Activated naive CD4-positive, alpha-beta T cell treated with Interleukin-2 at 50 U/mL for 16 hours (primary cell): ENCODE measurements at places on chromosomes 1 and 21.

DNA sequence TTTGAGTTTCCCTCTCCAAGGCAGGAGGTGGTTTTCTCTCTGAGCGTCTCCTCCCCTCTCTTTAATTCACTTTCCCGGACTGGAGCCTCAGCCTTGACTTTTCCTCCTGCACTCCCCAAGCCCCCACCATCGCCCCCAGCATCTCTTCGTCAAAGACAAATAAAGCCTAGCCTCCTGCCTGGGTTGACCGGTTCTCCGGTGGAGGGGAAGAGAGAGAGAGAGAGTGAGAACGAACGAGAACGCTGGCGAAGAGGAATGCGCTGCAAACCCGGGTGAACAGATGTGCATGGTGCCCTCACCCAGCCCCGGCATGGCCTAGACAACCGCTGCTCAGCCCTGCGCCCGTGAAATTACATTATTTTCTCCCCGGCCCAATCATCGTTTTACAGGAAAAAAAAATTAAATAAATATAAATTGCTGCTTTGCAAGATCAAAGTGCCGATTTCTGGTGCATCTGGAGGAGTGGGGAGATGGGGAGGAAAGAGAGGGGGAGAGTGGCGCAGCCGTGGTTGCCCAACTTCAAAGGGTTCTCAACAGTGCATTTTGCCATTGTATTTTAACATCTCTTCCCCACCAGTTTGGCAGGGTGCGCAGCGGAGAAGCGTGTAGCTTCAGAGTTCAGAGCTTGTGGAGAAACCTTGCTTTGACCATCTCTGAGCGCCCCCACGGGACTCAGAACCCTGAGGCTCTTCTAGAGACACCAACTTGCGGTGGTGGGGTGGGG is 11.4 kb upstream of the TBX15 start:
- DNase-seq = no peak

DNA sequence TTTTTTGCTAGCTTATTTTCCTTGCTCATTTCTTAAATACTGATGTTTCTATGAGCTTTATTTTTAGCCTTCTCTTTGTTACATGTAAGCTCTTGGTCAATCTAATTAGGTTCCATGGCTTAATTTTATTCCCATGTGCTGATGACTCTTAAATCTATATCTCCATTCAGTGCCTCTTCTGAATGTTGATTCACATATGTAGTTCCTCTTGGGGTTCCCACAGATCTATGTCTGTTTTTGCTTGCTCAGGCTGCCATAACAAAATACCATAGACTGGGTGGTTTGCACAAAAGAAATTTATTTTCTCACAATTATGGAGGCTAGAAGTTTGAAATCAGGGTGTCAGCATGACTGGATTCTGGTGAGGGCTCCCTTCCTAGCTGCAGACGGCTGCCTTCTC is 58.3 kb upstream of the PLA2G4A start:
- no peak for DNase-seq

GRCh38 chr1:246178717-246179311 is 328.3 kb downstream of the SMYD3 start:
- DNase-seq = no peak

DNA sequence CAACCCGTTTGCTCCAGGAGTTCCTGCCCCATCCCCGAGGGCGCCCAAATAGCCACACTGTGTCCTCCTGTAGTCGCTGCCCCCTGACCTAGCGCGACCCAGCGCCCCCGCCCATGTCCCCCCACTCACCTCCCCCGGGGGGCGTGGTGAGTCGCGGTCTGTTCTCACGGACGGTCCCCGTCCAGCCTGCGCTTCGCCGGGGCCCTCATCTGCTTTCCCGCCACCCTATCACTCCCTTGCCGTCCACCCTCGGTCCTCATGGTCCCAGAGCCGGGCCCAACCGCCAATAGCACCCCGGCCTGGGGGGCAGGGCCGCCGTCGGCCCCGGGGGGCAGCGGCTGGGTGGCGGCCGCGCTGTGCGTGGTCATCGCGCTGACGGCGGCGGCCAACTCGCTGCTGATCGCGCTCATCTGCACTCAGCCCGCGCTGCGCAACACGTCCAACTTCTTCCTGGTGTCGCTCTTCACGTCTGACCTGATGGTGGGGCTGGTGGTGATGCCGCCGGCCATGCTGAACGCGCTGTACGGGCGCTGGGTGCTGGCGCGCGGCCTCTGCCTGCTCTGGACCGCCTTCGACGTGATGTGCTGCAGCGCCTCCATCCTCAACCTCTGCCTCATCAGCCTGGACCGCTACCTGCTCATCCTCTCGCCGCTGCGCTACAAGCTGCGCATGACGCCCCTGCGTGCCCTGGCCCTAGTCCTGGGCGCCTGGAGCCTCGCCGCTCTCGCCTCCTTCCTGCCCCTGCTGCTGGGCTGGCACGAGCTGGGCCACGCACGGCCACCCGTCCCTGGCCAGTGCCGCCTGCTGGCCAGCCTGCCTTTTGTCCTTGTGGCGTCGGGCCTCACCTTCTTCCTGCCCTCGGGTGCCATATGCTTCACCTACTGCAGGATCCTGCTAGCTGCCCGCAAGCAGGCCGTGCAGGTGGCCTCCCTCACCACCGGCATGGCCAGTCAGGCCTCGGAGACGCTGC is 1.1 kb downstream of the HTR6 start:
- DNase-seq = no peak

DNA sequence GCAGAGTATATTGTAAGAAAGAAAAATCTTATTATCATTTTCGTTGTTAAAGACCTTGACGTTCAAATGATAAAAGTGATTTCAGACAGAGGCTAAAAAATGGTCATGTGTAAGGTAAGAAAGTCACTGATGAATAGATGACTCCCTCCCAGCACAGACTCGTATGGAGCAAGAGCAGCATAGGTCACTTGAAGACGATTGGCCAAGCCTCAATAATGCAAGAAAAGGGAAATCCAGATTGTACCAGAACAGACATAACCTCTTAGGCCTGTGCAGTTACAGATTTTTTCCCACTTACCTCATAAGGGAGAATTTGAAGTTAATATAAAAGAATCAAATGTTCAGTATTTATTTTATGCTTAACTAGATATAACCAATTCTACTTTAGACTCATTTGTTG is 16.3 kb upstream of the OLFML2B start:
- no peak for DNase-seq

GRCh38 chr1:161198897-161199431 is at the start of gene ADAMTS4:
Gene ADAMTS4 (minus strand): TSS chr1:161199054. CDS start chr1:161198627, 427 bp downstream.
- no peak for DNase-seq

DNA sequence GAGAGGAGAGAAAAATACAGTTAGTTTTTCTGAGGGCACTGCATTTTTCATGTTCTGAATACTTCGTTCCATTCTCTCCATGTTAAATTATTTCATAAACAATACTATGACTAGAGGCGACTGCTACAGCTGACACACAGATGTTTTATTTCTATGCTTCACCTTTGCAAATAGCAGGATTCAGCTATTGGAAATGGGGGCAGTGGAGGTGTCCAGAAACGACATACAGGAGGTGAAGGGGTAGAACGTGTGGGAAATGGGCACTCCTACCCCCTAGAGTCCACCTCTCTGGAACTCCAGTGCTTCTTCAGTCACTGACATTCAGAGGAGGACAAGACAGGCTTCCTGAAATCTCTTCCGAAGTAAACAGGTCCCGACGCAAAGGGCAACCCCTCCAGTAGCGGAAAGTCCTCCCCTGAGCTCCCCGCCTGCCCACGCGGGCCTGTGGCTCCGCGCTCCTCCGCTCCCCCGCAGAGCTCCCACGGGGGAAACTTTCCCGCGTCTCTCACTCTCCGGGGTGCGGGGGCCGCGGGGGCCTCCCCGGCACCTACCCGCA is 480 bp downstream of the DPYD start:
- DNase-seq = no peak

DNA sequence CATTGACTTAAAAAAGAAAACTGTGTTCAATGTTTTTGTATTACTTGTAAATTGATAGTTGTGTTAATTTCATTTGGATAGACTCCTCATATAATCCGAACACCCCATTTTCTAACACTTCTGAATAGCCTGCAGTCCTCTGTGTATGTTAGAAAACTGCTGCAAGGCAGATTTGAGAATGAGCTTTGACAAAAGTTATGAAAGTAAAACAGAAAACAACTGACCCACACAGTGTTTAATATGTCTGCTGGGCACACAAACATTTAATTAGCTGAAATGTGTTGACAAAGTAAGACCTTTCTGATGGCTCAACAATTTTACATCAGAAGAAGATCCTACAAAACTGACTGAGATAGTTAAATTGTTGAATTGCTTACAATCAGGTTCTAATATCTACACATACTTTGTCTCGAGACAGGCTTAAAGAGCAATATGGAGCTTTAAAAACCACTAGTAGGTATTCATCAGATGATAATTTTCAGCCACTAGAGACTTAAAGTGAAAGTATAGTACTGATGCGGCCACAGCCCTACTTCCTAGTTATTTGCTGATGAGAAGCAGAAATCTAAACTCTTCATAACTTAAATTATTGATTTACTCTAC is 40.0 kb upstream of the PRMT6 start:
- no peak for DNase-seq

DNA sequence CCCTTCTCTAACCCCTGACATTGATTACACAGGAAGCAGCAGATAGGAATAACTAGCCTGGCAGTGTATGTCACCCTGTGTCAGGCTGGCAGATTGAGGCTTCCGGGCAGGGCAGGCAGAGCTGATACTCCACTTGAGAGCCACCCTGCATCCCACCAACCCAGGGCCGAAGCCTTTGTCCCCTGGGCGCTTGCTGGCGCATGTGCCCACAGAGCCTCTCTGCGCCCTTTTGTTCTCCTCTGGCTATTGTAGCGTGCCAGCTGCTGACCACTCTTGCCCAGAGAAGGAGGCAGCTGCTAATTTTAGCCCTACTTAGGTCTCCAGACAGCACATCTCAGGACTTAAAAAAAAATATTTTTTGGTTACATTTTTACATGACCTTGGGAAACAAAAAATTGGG is 304.9 kb downstream of the HHAT start:
- no peak for DNase-seq

DNA sequence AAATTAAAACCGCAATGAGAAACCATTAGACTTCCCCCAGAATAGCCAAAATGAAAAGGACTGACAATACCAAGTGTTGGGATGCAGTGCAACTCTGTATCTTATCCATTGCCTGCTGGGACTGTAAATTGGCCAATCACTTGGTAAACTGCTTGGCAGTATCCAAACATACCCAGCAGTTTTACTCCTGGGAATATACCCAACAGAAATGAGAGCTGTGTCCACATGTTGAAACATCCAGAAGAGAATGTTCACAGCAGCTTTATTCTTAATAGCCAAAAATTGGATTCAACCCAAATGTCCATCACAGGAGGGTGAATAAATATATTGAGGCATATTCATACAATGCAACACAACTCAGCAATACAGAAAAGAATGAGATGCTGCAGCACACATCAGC is 13.7 kb upstream of the FAM20B start:
- DNase-seq = no peak

- DNase-seq = no peak
Measured at GRCh38 chr1:194117582-194117981, 931.2 kb upstream of the B3GALT2 start.

GRCh38 chr1:186033847-186034271 is 299.7 kb downstream of the HMCN1 start:
- DNase-seq = no peak

- no peak for DNase-seq
Measured at GRCh38 chr21:21624674-21625073, 626.5 kb downstream of the NCAM2 start.

DNA sequence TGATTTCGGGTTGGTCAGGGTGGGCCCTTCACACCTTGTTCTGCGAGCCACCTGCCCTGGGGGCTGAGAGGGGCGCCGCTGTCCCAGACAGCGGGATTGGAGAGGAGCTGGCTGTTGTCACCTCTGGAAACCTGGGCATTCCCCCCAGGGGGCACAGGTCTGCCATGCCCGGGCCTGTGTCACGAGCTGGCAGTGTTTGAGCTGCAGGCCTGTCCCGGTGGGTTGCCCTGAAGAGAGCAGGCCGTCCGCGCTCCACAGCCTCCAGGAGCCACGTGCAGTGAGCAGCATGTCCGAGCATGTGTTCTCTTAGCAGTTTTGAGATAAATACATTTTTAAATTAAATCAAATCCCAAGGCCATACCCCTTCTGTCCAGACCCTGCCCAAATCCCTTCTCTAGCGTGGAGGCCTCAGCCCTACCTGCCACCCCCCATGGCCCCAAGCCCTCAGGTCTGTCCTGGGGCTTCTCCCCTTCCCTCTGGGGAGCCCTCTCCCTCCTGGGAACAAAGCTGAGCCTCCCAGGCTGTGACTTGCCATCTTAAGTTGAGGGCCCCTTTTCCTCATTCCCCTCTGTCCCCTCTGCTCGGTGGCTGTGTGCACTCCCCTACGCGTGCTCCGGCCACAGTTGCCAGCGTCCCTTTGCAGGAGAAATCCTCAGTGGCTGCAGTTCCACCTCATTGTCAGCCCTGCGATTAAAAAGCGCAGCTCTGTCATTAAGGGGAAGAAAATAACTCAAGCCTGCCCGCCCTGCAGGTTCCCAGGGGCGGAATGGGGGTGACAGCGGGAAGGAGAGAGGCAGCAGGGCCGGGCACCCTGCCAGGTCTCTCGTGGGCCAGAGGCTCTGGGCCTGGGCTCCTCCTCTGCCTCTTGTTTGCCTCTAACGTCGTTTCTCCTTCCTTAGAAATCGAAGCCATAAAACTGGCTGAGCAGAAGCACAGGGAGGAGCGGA is 26.6 kb downstream of the SLX9 start:
- no peak for DNase-seq
